Heart right ventricle (tissue), 16 donors: ENCODE measurements at places on chromosomes 6 and 20.

DNA sequence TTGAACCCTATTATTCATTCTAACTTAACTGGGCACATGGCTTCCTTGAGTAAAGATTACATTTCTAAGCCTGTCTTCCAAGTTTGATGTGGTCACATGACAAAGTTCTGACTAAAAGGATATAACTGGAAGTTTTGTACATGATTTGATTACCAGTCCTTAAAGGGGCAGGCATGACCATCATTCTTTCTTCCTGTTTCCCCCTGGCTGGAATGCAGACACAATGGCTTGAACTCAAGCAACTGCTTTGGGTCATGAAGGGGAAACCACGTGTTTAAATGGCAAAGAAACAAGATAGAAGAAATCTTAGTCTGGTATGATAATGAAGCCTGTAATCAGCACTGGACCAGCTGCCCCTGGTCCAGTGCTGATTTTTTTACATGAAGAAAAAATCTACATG is 15.6 kb upstream of the SHLD1 start:
- H3K36me3 ChIP-seq: no peaks in the 10 kb centered on the region
- no peaks in the 10 kb centered on the region for H3K27me3 ChIP-seq
- H3K27ac ChIP-seq: no peak overlapping the region
- no peak for DNase-seq
- no peak overlapping the region for H3K4me3 ChIP-seq

- no peak overlapping the region for H3K4me3 ChIP-seq
- DNase-seq: peak; percentile 34
- no peaks in the 10 kb centered on the region for H3K36me3 ChIP-seq
- no peak overlapping the region for H3K27ac ChIP-seq
Observed at GRCh38 chr20:36872852-36873251, 3.1 kb upstream of the TLDC2 start.

- H3K27me3 ChIP-seq: peaks cover 26% of the 10 kb centered on the region
- H3K4me1 ChIP-seq: no peaks in the 10 kb centered on the region
Observed at GRCh38 chr20:20930500-20930899, 175.7 kb downstream of the LINC00237 start.

DNA sequence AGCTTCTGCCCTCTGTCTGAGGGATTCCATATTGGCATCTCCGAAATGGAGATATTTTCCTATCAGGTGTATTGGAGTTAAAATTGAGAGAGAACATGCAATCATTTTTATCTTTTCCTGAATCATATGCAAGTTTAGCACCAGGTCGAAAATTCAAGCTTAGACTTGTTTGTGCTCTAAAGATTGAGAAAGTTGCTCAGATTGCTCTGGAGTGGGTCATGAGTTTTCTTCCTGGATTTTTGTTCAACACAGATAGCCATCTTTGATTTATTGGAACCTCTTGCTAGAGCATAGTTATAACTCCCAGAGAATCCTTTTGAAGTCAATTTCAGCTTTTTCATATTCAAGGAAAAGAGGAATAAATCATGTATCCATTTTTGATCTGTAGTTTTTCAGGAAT is 373.5 kb upstream of the FLRT3 start:
- DNase-seq: no peak
- no peaks in the 10 kb centered on the region for H3K4me1 ChIP-seq
- H3K36me3 ChIP-seq: no peaks in the 10 kb centered on the region
- H3K27ac ChIP-seq: no peak overlapping the region
- no peaks in the 10 kb centered on the region for H3K27me3 ChIP-seq

DNA sequence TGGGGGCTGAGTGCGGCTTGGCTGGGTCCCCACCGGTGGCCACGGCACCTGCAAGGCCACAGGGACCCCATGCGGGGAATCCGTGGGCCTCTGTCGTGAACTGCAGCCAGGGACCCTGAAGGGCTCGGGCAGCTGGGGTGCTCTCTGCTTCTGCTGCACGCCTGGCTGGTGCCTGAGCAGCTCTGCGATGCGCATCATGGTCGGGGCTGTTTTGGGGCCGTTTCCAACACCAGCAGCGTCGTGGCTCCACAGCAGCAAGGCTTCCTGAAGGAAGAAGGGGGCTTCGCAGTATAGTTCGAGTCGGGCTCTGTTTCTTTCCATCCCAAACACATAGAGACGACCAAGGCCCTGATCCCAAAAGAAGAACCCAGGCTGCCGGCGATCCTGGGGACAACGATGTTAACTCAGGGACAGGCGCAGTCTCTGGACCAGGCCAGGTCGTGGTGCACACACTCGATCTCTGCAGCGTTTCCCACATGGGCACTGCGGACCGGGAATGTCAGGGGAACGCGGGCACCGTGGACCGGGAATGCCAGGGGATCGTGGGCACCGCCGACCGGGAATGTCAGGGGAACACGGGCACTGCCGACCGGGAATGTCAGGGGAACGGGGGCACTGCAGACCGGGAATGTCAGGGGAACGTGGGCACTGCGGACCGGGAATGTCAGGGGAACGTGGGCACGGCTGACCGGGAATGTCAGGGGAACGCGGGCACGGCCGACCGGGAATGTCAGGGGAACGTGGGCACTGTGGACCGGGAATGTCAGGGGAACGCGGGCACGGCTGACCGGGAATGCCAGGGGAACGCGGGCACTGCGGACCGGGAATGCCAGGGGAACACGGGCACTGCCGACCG is 36.8 kb upstream of the BHLHE23 start:
- no peaks in the 10 kb centered on the region for H3K36me3 ChIP-seq
- H3K27ac ChIP-seq: no peak overlapping the region
- peaks cover 55% of the 10 kb centered on the region for H3K27me3 ChIP-seq

- H3K27ac ChIP-seq: no peak overlapping the region
- H3K27me3 ChIP-seq: no peaks in the 10 kb centered on the region
- no peak overlapping the region for H3K4me3 ChIP-seq
- no peaks in the 10 kb centered on the region for H3K36me3 ChIP-seq
- DNase-seq: peak; percentile 18
- peaks cover 49% of the 10 kb centered on the region for H3K4me1 ChIP-seq
Observed at GRCh38 chr20:63692436-63693082, 3.9 kb upstream of the TNFRSF6B start.

GRCh38 chr20:62298577-62299249 is 4.1 kb upstream of the ADRM1 start:
- H3K27me3 ChIP-seq: no peaks in the 10 kb centered on the region
- H3K36me3 ChIP-seq: no peaks in the 10 kb centered on the region
- H3K4me1 ChIP-seq: peaks cover 17% of the 10 kb centered on the region

DNA sequence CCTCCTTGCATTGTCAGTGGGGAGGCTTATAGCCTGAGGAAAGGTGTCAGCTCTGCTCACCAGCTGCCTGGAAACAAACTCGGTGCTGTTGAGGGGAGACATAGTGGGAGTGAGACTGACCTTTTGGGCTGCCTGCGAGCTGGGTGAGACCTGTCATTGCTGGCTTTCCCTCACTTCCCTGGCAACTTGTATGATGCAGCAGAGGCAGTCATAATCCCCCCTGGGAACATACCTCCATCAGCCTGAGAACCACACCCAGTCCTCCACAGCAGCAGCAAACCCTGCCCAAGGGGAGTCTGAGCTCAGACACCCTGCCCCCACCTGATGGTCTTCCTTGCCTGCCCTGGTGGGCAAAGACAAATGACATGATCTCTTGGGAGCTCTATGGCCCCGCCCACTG is 521.2 kb upstream of the IMPG1 start:
- no peaks in the 10 kb centered on the region for H3K27me3 ChIP-seq
- DNase-seq: no peak
- H3K4me1 ChIP-seq: no peaks in the 10 kb centered on the region

DNA sequence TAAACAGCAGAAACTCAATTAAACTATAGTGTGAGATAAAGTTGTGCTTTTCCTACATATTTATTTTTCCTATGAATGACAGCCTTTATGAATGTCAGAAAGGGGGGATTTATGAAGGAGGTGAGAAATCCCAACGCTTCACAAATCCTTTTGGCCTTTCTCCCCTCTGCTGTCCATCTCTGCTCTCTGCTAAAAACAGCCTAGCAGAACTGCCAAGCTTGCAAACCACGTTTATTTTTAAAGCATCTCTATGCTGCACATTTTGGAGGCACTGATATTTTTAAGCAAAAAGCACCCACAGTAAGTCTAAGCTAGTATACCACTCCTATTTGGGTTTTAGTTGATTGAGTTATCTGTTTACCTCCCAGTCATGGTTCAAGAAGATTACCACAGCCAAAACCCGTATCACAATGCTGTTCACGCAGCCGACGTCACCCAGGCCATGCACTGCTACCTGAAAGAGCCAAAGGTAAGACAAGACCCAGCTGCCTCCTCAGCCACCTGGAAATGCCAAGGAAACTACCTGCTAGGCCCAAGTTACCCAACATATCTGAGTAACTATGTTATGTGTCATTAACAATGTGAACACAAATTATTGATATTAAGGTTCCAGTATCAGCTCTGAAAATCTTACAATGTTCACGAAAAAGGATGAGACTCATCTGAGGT is 96.3 kb downstream of the MTFR2 start:
- peak; percentile 7 for DNase-seq
- H3K4me1 ChIP-seq: peaks cover 14% of the 10 kb centered on the region
- H3K36me3 ChIP-seq: peaks cover 77% of the 10 kb centered on the region
- H3K27ac ChIP-seq: no peak overlapping the region

DNA sequence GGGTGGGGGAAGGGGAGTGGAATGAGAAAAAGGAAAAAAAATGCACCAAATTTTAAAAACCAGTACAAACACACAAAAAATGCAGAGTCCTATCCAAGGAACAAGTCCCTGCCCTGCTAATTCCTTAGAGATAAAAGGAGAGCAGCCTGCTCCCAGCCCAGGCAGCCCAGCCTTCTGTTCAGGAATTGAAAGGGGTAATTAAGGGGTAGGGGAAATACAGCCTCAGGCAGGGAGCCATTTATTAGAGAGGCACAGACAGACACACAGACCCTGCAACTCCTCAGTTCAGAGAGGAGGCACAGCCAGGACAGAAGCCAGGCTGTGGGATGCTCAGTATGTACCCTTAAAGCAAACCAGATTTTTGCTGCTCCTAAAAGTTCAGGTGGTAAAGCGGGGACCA is 137.2 kb downstream of the EYA2 start:
- no peak for DNase-seq
- H3K4me1 ChIP-seq: no peaks in the 10 kb centered on the region
- H3K27me3 ChIP-seq: no peaks in the 10 kb centered on the region
- H3K4me3 ChIP-seq: no peak overlapping the region
- no peak overlapping the region for H3K27ac ChIP-seq

GRCh38 chr6:170393807-170394399 is 87.3 kb downstream of the FAM120B start:
- peaks cover 57% of the 10 kb centered on the region for H3K36me3 ChIP-seq
- H3K4me1 ChIP-seq: peaks cover 6% of the 10 kb centered on the region
- H3K27me3 ChIP-seq: no peaks in the 10 kb centered on the region
- DNase-seq: no peak

DNA sequence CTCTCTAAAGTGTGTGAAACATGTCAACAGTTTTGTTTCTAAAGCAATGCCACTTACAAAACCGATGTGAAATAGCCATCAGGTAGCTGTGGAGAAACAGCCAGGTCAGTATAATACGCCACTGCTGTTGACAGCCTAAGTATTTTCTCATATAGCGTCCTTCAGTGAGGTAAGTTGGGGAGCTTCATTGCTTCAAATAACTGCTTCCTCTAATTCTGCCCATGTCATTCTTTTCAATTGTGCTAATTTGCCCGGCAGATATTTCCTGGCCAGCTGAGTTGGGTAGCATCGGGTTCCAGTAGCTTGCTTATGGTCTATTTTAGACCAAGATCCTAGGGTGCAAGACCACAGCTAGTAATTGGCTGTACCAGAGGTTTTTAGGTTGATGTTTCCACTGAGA is 2.1 kb upstream of the ARMC2 start:
- no peaks in the 10 kb centered on the region for H3K36me3 ChIP-seq
- no peak overlapping the region for H3K27ac ChIP-seq
- no peak overlapping the region for H3K4me3 ChIP-seq
- H3K4me1 ChIP-seq: peaks cover 27% of the 10 kb centered on the region
- DNase-seq: no peak

- no peak for DNase-seq
- peaks cover 6% of the 10 kb centered on the region for H3K4me1 ChIP-seq
- H3K27me3 ChIP-seq: no peaks in the 10 kb centered on the region
- H3K27ac ChIP-seq: no peak overlapping the region
Observed at GRCh38 chr6:13124131-13124530, 204.2 kb downstream of the TBC1D7 start.

DNA sequence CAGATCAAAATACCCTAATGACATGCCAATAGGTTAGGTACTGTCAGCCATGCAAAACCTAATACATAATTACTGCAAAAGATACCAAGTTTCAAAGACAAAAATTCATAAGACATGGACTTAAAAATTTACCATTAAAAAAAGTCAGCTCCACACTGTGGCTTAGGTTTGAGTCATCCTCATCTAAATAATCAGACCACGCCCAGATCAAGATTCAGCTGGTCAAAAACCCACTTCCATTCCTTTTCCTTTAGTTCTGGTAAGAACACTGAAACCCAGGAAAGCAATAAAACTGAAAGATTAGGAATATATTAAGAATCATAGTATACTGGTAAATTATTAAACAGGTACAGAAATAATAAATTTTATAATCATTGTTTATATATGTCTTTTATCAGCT is 81.0 kb upstream of the ASF1A start:
- H3K4me1 ChIP-seq: no peaks in the 10 kb centered on the region
- no peak overlapping the region for H3K27ac ChIP-seq
- no peak for DNase-seq
- H3K36me3 ChIP-seq: no peaks in the 10 kb centered on the region

DNA sequence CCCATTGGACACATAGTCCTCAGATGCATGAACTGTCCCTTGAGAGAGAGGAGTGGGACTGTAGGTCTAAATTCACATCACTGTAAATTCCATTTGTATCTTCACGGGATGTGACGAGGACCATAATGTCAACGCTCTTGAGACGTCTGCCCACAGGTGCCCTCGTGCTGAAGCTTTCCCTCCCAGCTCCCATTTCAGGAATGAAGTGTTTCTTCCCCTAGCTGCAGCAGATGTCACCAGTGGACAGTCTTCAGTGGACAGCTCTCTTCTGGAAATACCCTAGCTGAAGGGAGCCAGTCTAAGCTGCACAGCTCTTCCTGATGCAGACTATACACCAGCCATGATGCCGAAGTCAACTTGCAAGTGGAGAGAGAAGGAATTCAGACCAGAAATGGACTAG is 217.4 kb upstream of the ECI2 start:
- H3K4me1 ChIP-seq: peaks cover 27% of the 10 kb centered on the region
- H3K36me3 ChIP-seq: no peaks in the 10 kb centered on the region
- no peak for DNase-seq

DNA sequence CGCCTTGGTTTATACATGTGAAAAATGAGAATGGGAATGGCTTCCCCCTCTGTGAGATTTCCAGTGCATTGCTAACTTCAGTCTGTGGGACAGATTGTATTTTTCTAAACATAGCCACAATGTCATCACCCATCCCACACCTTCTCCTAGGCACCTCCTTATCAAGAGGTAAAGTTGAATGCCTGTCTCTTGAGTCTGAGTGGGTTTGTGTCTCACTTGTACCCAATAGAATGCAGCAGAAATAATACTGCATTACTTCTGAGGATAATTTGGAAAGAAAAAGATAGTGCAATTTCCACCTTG is 27.9 kb downstream of the RIN2 start:
- no peak for DNase-seq
- H3K36me3 ChIP-seq: no peaks in the 10 kb centered on the region
- peaks cover 36% of the 10 kb centered on the region for H3K4me1 ChIP-seq

- H3K27me3 ChIP-seq: peaks cover 9% of the 10 kb centered on the region
- no peak overlapping the region for H3K4me3 ChIP-seq
- DNase-seq: no peak
- peaks cover 25% of the 10 kb centered on the region for H3K4me1 ChIP-seq
- peak overlapping the region; percentile 11 for H3K27ac ChIP-seq
- no peaks in the 10 kb centered on the region for H3K36me3 ChIP-seq
Observed at GRCh38 chr20:4820806-4821518, 99.3 kb downstream of the PRND start.
